ENCODE measurements at places on chromosomes 13 and 19. TPM values are rescaled to one million over a fixed set of nuclear protein-coding genes. Genes with fewer than 3 reads are reported as not detected.

The ARHGAP45 gene
- total RNA-seq: 901 TPM

GRCh38 chr19:45070861-45071544 lies 5.3 kb downstream of the ZNF296 start:
- no peak for DNase-seq

DNA sequence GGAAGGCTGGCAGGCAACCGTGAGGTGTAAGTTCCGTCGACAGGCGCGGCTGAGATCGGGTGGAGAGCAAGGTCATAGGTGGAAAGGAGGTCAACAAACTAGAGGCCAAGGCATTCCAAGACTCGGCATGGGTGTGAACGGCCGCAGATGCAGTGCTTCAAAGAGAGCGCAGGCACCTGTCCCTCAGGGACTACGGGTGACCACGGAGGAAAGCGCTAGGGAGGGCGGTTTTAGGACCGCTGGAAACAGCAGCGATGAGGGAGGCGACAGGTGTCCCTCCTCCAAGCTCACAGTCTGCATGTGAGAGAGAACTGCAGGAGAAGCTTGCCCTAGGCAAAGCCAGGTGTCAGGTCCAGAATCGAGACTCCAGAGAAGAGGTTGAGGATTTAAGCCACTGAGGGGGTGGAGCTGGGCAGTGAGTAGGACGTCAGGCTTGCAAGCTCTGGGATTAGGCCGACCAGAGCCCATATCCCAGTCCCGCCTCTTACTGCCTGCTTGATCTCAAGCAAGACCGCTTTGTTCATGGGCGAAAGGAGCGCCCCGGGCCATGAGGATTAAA lies 1.6 kb upstream of the MLNR start:
- no peak for DNase-seq

- no peak for DNase-seq
Measured at GRCh38 chr13:36888645-36889044, 31.4 kb downstream of the SMAD9 start.

DNA sequence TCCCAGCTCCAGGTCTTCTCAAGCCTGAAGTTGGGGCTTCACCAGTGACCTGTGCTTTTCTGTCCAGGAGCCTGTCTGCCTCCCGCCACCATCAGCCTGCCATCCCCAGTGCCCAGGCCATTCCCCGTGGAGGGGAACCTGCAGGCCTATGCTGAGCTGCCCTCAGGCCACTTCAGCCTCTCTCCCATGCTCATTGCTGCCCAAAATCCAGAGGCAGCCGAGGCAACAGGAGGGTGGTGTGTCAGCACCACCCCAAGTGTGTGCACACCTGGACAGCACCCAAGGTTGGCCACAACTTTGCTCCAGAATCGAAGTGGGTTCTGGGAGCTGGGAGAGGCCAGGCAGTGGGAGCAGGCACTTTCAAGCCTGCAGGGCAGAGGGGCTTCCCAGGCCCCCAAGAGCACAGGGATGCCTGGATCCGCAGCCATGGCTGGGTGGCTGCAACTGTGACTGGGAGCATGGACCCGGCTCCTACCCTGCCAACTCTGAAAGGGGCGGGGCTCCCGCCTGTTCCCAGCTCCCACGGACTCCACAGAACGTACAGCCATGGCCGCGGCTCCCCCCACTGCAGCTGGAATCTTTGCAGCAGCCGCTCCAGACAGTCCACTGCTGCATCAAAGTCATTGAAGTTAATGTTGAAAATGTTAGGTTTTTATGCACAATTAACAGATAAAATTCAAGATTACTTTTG lies 1747.0 kb downstream of the OLFM4 start:
- DNase-seq: no peak

- no peak for DNase-seq
Measured at GRCh38 chr13:19591864-19592263, 30.5 kb upstream of the TPTE2 start.

GRCh38 chr13:110115591-110115990 lies 191.4 kb downstream of the COL4A1 start:
- DNase-seq: no peak

The CACNG8 gene
- total RNA-seq: not detected

The ICAM5 gene
- total RNA-seq: not detected

The GFY gene
- not detected for total RNA-seq

The NKPD1 gene
- total RNA-seq: 0.81 TPM
